Thymus (tissue), 14 donors: ENCODE measurements at places on chromosomes 6 and 20. TPM values are rescaled to one million over a fixed set of nuclear protein-coding genes. Genes with fewer than 3 reads are reported as not detected.
A peak's percentile ranks its signal among the peaks of the same experiment; 100 is the strongest.

- DNase-seq: no peak
These were observed 266.5 kb upstream of the CITED2 start for GRCh38 chr6:139640921-139641320.

DNA sequence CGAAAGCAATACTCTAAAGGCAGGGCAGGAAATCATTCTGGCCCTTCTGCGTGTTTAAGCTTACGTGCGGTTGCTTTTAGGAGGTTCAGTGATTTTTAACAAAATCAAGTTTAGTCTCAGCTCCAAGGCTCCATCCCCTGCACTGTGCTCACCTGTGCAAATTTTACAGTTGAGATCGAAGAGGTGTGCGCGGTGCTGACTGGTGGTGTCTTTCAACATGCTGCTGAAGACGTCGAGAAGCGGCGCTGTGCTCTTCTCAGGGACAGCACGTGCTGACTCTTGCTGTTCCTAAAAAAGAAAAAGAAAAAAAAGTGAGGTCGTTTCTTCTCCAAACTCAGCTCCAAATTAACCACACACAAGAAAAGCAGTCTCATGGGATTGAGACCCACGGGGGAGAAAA is 32.0 kb downstream of the DIDO1 start:
- DNase-seq: no peak

The ARMH2 gene
- total RNA-seq: not detected

The SLC16A10 gene
- 20.0 TPM for total RNA-seq

The RIPPLY2 gene
- 0.28 TPM for total RNA-seq

- DNase-seq: no peak
These were observed 14.2 kb upstream of the FOXQ1 start for GRCh38 chr6:1297746-1298145.

The SLCO4A1 gene
- 3.4 TPM for total RNA-seq

DNA sequence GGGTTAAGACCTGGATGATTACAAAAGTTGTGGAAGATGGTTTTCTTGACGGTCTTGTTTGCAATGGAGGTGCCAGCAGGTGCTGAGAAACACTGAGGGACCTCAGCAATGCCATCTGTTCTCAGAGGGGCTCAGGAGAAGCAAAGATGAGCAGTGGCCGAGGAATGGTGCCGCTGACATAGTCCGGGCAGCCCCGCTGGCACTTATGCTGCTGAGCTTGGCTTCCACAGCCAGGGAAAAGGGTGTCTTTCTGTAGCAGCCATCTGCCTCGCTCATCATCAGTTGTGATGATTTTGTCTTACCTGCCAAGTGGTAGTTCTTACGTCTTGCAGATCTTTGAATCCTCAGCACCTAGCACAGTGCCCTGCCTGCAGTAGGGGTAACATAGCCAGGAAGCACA is 55.7 kb downstream of the PPP1R14C start:
- DNase-seq: no peak

The SSTR4 gene
- not detected for total RNA-seq

The FOXC1 gene
- total RNA-seq: 3.7 TPM

The SPATS1 gene
- total RNA-seq: 0.33 TPM

DNA sequence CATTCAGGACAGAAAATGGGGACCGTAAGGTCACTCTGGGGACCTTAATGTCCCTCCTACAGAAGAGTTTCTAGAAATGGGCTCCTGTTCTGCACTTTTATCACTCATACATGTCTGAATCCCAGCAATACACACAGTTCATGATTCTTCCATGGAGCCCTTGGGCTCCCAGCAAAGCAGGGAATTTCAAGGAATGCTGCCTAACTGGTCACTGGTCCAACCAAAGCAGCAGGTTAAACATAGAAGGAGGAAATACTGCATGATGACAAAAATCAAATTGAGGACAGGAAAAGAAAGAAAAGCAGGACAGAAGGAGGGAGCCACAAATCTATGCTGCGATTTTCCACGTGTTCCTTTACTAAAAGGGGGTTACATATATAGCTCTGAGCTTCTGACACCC is 300.2 kb downstream of the PTPRT start:
- DNase-seq: no peak

- DNase-seq: no peak
These were observed 69.5 kb downstream of the BCAS1 start for GRCh38 chr20:54000914-54001313.

DNA sequence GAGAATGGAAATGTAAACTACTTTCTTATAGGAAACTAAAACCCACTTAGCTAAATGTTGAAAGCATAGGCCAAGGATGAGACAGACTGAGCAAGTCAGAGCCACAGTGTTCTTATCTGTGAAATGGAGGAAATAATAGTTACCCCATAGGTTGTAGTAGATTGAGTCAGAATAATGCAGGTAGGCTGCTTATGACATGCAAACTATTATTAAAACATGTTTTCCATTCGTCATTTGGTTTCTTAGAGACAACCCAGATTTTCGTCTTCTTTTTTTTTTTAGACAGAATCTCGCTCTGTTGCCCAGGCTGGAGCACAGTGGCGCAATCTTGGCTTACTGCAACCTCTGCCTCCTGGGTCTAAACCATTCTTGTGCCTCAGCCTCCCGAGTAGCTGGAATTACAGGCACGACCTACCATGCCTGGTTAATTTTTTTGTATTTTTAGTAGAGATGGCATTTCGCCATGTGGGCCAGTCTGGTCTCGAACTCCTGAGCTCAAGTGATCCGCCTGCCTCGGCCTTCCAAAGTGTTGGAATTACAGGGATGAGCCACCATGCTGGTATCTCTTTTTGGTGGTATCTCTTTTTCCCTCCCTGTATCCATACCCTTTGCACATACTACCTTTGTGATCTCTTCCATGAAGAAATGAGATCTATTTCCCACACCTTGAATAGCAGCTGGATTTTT is 196.5 kb upstream of the ZNF217 start:
- no peak for DNase-seq

DNA sequence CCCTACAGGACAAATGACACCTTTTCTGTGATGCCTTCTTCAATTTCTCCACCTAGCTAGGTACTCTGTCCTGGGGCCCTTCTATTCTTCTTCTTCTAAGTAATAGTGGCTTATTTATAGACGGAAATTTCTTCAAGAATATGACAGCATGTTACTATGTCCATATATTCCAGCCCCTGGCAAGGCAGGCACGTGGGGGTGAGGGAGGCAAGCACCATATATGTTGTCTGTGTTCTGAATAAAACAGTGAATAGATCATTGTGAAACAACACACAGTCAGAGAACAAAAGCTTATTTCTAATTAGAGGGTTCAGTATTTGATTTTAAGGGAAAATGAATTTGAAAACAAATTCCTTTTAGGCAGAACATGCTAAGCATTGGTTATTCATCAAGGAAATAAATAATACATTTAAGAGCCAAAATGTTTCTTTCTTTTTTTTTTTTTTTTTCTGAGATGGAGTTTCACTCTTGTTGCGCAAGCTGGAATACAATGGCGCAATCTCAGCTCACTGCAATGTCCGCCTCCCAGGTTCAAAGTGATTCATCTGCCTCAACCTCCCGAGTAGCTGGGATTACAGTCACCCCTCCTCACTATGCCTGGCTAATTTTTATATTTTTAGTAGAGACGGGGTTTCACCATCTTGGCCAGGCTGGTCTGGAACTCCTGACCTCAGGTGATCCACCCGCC is 6.2 kb downstream of the HEBP2 start:
- no peak for DNase-seq

The TMEM74B gene
- 0.47 TPM for total RNA-seq

- DNase-seq: no peak
These were observed 2.3 kb downstream of the CLPS start for GRCh38 chr6:35794536-35795452.

DNA sequence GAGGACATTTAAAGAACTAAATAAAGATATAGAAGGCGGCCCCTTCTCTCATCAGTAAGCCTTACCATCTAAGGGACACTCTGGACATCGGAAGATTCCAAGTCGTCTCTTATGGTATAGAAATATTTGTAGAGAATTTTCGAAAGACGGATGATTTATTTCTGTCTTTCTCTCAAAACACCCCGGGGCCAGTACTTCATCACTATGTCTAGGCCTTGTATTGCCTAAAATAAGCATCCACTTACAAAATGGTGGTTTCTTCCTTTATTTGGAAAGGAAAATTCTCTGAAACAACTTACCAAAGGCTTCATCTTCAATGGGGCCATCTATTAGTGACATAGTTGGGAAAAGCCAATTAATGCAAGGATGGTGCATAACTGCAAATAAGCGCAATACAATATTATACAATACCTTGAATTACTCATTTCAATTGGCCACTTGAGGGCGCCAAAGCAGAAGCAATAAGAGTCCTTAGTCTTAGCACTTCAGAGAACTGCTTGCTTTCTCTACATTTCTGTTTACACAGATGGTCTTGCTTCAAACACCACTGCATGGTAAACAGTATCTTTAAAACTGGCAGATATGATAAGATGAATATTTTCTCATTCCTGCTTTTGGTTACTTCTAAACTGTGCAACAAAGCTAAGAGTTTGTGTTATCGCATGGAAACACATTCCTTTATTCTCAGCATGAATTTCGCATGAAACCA is 113.2 kb downstream of the VIP start:
- peak; percentile 28 for DNase-seq

DNA sequence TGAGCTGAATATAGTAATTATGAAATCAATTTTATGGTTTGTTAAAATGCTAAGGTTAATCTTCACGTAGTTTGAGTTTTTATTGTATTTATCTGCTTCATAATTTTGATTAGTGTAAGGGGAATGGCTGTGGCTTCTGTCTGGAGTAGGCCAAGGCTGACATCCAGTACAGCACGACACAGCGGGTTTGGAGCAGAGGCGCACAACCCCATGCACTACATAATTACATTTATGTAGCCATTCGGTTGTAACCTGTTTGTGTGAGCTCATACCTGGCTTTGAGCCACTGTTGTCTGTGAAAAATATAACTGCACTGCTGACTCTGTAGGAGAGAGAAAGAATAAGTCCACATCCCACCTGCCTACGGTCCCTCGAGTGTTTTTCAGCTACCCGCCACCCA is 615.5 kb downstream of the EYS start:
- no peak for DNase-seq

DNA sequence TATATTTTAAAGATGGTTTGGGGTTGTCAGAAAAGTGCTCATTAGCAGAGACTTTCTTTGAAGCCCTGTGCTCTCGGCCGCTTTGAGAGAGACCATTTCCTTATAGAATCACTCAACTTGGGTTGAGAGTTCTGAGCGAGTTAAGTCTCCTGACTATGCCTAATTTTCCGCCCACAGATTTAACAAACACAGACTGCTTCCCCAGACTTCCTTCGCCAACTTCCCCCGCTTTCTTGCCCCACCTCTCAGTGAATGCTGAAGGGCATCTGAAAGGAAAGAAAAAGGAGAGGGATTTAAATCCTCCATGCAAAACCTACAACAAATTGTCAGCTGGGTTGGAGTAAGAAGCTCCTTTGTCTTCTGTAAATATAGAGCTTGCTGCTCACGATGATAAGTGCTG is 224.0 kb downstream of the EYA2 start:
- DNase-seq: no peak

GRCh38 chr6:155276638-155277037 is 12.8 kb downstream of the CLDN20 start:
- DNase-seq: no peak

- no peak for DNase-seq
These were observed 27.1 kb downstream of the C20orf173 start for GRCh38 chr20:35502352-35502751.

DNA sequence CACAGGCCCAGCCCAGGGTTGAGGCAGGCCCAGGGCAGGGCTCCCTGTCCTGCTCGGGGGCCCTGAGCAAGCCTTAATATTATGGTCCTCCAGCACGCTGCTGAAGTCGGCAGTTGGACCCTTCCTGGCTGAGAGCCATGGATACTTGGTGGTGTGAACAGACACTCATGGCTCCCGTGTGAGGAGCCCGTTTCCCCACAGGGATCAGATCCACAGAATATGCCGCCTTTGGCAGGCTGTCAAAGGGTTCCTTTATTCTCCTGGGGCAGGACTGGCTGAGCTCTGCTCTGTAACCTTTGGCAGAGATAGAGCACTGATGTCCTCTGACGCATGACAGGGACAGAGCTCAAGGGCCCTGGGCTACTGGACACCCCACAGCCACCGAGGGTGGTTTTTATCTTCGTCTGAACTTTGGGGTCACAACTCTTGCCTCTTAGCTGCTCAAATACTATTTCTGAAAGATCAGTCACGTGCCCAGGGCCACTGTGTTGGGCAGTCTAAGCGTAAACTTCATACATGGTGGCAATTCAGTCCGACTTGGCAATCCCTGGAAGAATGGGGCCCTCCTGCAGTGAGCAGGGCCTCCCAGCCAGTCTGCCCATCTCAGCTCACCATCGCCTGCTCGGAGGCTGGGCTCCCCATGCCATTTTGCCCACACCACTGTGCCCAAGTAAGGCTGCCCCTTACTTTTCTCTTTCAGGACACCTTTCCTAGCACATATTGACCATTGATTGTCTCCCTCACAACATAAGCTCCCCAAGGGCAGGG is 49.1 kb downstream of the TTI1 start:
- no peak for DNase-seq

DNA sequence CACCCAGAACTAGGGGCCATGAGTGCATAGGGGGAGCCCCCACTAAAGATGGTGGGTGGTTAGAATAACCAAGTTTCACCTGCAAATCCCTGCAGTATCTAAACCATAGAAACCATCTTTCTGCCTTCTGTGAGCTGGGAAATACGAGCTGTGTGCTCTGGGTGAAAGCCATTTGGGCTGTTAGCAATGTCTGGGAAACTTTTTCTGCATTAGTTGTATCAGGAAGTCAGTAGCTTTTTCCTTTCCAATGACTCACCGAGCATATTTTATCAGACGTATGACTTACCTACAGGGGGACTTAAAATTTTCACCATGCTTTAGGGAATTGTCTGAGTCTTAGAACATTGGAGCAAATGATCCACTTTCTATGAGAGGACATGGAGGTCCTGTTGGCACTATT is 584.0 kb downstream of the QKI start:
- no peak for DNase-seq

The OR12D1 gene
- total RNA-seq: not detected

The DUSP15 gene
- total RNA-seq: 0.76 TPM

The TMEM217 gene
- total RNA-seq: 2.4 TPM

- DNase-seq: no peak
These were observed 490 bp downstream of the JAG1 start for GRCh38 chr20:10673176-10673841.

GRCh38 chr20:62650551-62651284 is 8.4 kb downstream of the SLCO4A1 start:
- no peak for DNase-seq

- no peak for DNase-seq
These were observed 71.4 kb upstream of the CST7 start for GRCh38 chr20:24877652-24878051.

DNA sequence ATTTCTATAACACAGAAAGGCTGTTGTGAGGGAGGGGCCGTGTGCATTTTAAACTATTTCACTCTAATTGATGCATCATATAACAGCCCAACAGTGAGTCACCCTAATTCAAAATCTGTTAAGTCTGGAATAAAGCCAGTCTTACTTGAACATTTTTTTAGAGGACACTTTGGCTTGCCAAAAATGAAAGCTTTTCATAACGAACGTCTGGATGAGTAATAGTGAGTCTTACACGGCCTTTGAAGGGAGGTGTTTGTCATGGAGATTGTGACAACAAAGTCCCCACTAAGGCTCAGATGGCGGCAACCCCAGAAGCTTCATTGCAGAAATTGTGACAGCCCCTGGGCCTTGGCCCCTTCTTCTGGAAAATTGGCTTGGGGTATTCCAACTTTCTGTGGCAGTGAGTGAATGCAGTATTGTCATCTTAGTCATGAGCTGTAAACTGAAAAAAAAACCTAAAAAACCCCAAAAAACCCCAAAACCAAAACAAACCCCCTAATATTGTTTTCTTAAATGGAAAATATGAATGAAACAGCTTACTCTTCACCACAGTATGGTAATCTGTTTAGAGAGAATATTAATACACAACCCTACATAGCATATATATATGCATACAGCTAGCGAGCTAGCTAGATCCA is 92.6 kb upstream of the CLDN20 start:
- no peak for DNase-seq

The CST2 gene
- 0.94 TPM for total RNA-seq
